ENCODE measurements at places on chromosomes 2 and 18.

DNA sequence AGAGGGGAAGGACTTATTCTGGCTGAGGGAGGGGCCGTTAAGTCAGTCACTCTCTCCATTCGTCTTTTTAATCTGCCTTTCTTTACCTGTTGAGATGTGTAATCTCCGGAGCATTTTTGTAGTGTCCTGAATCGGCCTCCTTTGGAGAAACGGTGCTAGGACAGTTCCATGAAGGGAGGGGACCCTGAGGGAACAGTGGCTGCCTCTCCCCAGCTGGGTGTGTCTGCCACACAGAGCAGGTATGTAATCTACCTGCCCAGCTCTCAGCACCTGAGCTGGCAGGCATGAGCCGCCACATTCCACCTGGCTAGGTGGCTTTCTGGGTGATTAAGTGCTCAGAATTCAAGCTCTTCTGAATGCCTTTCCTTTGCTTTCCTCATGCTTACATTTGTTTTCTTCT is 131.2 kb downstream of the WDSUB1 start:
- DNase-seq = no peak

DNA sequence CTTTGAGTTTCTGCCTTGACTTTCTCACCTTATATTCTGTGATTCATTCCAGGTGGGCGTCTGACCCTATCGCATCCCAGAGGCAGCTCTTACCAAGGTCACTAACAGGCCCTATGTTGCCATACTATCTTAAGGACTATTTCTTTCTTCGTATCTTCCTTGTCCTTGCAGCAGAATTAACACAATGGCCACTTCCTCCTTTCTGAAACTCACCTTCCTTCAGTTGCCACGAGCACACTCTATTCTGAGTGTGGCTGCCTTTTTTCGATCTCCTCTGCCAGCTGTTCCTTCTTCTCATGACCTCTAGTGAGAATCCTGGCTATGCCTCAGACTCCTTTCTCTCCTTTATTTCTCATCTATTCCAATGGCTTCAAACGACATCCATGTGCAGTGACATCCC is 160.4 kb upstream of the CCDC195 start:
- DNase-seq = peak; percentile 38

DNA sequence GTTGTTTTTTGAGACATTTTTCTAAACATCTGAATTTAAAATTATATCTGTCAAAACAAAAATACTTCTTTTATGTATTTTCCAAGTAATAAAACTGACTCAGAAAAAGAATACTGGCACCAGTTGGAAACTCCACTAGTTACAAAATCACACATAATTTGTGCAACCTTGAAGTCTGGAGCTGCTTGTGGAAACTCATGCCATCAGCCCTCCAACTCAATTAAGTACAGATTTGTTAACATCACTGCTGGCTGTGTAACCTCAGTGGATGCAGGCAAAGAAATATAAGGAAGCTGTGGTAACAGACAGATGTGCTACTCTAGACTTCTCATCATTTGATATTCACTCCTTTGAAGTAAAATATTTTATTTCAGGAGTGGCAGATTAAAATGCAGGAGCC is 30.0 kb upstream of the RAPH1 start:
- no peak for DNase-seq

DNA sequence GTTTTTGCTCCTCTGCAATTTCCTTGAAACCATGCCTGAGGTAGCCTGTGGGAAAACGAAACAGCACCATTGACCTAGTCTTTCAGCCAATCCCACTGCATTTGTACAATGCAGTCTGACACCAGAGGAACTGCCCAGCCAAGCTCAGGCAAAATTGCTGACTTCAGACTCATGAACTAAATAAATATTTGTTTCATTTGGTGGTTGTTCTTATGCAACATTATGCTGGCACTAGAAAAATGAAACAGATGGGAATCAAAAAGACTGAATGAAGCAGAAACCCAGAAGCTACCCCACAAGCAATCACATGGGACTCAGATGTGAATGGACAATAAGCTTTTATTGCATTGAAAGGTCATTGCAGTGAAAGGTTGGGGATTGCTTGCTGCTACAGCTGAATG is 1.7 kb downstream of the NAT8 start:
- DNase-seq = no peak

- DNase-seq = peak; percentile 80
Measured at GRCh38 chr2:73212448-73213176, 1.4 kb upstream of the SMYD5 start.

DNA sequence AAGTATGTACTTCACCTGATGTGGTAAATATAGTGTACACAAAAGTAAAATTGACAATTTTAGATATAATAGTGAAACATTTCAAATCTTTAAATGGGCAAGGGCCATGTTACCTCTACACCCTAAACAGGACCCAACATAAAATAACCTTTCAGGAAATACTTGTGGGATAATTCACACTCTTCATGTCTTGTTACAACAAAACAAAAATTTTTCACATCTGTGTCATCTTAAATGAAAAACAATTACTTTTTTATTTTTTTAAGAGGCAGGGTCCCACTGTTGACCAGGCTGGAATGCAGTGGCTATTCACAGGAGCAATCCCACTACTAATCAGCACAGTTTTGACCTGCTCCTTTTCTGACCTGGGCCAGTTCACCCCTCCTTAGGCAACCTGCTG is 42.1 kb downstream of the SRBD1 start:
- no peak for DNase-seq

DNA sequence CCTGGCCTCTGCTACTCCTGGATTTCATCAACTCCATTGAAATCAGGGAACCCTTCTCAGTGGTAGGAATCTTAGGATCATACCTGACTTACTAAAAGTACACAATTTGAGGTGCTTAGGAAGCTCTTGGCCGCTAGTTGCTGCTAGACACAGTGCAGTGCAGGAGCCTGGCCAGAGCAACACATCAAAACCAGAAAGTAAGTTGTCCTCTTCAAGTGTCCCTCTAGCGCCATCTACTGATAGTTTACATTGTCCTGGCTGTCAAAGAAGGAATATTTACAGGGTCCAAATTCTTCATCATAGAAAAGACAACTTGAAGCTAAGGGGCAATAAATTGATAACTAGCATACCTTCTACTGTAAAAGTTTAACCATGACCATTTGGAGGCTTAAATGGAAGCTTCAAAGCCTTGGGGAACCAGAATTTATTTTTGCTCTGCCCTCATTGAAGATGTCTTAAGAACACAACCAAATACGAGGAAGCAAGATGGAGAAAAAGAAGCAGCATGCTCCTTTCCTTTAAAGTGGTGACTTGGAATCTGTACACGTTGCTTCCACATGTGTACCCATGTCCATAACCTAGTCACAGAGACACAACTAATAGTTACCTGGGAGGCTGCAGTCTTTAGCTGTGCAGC is 889.1 kb upstream of the GCFC2 start:
- DNase-seq = no peak

GRCh38 chr2:165573534-165574461 is 104.3 kb downstream of the CSRNP3 start:
- peak; percentile 11 for DNase-seq

DNA sequence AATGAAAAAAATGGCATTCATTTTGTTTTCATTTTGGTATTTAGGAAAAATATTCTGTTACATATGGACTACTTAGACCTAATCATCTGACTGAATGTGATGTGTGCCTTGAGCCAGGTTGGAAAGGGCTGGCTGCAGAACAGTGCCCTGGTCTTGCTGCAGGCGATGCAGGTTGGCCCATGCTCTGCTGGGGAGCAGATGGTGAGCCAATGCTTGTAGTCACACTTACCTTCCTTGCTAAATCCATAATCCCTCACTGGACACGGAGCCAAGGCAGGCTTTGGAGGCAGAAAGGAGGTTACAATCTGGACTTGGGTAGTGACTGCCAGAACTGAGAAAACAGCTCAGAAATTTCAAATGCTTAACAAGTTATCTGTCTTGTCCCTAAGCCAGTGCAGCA is 228.7 kb downstream of the ARHGAP15 start:
- no peak for DNase-seq

GRCh38 chr2:163649080-163649479 is 86.7 kb downstream of the FIGN start:
- no peak for DNase-seq

DNA sequence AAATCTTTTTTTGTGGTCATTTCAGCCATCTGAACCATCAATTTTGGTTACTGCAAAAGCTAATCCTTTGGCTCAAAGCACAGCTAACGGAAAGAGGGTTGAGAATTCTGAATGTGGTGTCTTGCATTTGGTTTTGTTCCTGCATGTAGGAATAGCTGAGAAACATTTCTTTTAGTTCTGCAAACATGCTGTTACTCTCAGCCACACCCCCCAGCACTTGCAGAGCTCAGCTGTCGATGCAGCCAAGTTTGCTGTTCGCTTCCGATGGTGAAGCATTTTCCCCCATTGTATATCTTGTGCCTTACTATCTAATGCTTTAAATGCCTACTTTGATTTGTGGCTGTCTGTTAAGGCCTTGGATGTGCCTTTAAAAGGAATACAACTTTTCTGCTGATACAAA is 294.9 kb upstream of the FANCL start:
- DNase-seq = no peak

DNA sequence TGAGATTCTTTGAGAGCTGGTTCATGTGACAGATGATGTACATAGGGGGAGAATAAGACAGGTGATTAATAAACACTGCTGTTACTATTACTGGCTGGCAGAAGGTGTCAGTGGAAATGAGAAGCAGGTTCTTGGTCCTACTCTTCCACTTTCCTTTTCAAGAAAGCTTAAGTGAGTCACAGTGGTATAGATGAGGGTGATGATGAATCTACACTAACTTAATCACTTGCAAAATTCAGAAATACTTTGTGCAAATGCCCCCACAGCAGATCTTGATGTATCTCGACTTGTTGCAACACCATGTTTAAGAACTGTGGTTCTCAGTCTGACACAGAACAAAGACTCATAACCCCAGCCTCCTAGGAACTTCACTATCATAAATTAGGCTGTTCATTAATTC is 35.9 kb upstream of the MGAT5 start:
- DNase-seq = peak; percentile 46

DNA sequence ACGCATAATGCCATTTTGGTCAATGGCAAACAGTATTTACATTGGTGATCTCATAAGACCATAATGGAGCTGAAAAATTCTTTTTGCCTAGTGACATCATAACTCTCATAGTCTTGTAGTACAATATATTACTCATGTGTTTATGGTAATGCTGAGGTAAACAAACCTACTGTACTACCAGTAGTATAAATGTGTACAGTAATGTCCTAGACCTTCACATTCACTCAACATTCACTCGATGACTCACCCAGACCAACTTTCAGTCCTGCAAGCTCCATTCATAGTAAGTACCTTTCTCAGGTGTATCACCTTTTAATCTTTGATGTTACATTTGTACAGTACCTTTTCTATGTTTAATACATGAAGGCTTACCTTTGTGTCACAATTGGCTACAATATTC is 558.2 kb upstream of the PIK3C3 start:
- no peak for DNase-seq

GRCh38 chr18:58905777-58906428 is 41.2 kb downstream of the ZNF532 start:
- DNase-seq = no peak

DNA sequence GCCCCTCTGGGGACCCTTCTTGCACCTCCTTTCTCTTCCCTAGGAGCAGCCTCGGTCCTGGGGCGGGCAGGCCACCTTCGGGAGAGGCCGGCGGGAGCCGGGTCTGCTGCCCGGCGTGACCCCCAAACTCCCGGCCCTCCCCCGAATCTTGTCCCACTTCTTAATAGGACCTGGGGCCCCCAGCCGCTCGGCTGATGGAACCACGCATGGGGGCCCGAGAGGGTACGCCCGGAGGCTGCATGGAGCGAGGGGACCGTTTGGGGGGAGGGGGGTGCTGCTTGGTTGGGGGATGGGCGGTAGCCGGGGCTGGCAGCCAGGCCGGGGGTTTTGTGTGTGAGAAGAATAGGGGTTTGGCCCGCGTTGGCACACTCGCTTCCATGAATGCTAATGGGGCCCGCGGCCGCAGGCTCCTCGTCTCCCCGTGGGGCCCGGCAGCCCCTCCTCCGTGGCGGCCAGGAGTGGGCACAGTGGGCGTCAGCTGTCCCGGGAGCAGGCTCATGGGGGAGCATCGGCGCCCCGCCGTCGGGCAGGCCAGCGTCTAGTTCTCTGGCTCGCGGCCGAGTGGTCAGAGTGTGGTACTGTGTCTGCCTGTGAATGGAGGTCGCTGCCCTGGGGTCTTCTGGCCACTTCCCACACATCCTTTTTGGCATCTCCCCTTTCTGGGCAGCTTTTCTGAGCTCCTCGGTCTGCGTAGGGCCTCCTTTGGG is 1.0 kb downstream of the GAREM2 start:
- peak; percentile 27 for DNase-seq

DNA sequence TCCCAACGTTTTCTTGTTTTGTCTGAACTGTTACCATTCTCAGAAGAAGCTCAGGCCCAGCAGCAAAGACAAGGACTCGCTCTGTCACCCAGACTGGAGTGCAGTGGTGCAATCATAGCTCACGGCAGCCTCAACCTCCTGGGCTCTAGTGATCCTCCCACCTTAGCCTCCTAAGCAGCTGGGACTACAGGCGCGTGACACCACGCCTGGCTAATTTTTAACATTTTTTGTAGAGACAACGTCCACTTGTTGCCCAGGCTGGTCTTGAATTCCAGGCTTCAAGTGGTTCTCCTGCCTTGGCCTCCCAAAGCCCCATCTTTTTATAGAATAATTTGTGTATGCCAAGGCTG is 2.0 kb upstream of the SMYD5 start:
- DNase-seq = no peak

GRCh38 chr2:102424754-102425153 is 1.8 kb downstream of the IL18RAP start:
- peak; percentile 61 for DNase-seq

- no peak for DNase-seq
Measured at GRCh38 chr18:48694295-48694694, 155.5 kb downstream of the CTIF start.

DNA sequence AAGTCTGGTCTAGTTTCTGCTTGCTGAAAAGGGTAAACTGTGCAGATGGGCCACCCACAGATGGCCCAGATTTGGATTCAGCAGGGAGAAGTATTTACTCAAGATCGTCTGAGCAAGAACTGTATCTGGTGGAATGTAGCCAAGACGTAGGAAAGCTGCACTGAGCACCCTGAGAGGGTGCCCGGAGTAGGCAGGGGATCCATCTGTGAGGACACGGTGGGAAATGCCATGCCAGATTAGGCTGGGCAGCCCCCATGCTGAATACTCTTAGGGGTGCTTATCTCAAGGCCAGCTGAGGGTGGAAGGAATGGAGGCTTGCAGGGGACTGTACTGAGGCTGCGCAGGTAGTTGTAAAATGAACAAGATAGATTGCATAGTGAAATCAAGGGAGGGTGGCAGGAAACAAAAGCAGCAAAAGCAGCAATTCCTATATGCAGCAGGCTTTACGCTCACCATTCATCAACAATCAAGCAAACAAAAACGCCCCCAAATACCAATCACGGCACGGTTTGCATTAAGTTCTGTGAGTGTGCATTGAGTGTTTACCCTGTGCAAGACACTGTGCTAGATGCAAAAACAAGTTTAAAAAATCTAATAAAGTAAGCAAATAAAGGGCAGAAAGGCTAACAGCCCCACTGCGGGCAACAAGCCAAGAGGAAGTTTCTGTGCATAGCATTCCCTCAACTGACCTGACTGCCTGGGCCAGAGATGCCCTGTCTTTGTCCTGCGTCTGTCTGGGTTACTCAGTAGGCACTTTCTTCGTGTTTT is 32.2 kb upstream of the LPIN2 start:
- no peak for DNase-seq

GRCh38 chr2:47724221-47724981 is 58.5 kb upstream of the MSH6 start:
- DNase-seq = peak; percentile 94
